Head of caudate nucleus (tissue), 42 donors: ENCODE measurements at places on chromosomes 7 and 10.

DNA sequence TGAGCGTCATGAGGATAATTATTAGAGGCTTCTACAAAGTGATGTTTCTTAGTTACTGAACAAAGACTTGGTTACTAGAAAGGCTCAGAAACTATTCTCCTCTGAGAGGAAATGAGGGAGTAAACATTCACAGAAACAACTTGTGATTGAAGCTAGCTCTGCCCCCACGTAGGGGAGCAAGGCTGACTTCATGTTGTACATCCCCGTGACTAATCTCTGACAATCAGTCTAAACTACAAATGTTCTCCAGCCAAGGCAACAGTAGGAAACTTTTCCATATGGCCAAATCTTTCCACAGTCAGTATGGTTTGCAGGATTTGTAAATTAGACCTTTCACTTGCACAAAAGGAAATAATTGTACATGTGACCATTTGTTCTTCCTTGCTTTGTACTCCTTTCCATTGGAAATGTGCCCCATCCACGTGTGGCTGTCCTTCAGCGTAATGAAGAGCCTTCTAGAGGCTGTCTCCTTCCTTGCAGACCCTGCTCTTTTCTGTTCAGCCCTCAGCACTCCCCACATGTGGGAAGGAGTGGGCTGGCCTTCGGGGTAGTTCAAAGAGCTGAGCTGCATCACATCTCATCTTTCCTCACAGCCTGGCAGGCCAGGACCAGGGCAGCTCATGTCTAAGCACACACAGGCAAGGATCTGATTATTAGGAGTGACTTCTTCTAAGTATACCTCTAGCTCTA is 93.5 kb downstream of the PCGF5 start:
- DNase-seq: no peak

GRCh38 chr7:22823142-22823497 is 471 bp upstream of the TOMM7 start:
- no peak for DNase-seq

GRCh38 chr7:98418636-98419315 is 17.9 kb upstream of the BAIAP2L1 start:
- DNase-seq: no peak

- peak; percentile 47 for DNase-seq
Measured at GRCh38 chr7:18495412-18496340, at the start of gene HDAC9. Gene HDAC9, plus strand, starts transcription at chr7:18495749. Its CDS starts 554 bp downstream, at chr7:18496303.

DNA sequence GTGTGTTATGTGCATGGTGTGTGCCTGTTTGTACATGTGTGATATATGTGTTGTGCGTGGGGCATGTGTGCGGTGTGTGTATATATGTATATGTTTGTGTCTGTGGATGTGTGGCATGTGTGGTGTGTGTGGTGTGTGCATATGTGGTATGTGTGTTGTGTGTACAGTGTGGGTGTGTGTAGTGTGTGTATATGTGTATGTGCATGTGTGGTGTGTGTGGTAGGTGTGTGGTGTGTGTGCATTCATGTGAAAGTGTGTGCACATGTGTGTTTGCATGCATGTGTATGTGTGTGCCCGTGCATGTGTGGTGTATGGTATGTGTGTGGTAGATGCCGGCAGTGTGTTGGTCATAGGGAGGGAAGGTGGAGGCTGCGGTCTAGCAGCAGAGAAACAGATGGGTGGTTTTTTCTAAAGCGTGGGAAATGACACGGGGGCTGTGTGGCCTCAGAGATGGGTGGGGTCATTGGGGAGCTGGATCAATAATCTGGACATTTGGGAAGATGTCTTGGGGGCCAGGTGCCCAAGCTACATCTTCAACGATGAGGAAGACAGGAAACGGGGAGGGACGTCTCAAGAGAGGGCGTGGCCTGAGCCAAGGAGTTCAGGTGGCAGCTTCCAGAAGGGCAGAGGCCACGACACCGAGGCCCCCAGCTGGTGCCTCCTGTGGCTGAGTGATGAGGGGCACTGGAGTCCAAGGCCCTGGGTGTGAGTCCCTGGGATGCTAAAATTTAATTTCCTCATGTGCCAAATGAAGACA is 481.3 kb downstream of the DNAJB6 start:
- no peak for DNase-seq

- peak; percentile 25 for DNase-seq
Measured at GRCh38 chr10:116271593-116272439, 1.2 kb downstream of the GFRA1 start.

DNA sequence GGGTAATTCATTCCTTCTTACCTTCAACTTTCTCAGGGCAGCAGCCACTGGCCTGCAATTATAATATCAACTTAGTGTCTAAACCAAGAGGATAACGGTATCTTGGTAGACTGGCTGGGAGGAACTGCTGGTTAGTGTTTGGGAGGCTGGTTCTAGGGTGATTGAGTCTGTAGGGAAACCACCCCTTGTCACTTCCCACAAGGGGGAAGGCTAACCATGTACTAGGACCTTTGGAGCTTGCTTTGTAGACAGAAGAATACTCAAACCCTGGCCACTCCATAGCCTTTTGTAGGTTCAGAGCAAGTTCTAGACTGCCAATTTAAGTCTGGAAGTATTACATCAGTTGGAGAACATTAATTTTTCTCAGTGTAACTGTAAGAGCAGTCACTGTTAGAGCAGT is 51.3 kb downstream of the NHLRC2 start:
- no peak for DNase-seq

DNA sequence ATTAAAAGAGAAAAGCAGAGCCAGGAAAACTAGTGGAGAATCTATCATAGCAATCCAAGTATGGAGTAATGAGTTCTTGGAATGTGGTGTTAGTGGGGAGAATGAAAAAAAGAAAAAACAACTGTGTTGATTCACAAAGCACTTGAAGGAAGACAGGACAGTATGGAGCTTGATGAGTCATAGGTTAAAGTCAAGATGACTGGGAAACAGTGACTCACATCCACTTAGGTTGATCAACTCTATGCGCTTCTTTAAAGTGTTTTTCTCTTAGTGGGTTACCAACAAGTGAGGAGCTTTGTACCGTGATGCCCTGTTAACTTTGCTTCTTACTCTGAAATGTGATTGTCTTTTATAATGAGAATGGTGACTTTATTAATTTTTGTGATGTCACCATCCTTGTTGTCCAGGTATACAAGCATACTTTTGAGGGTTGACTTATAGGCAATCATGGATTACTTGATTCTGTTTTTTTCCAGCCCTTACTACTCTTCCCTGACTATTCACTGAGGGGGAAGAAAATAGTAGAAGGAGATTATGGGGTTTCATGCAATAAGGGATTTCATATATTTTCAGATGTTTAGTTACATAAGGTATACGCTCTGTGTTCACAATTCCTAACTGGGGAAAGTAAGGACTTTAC is 32.1 kb upstream of the MDFIC start:
- no peak for DNase-seq

- DNase-seq: no peak
Measured at GRCh38 chr10:32985775-32986350, 27.8 kb upstream of the ITGB1 start.

GRCh38 chr10:21172930-21173801 is 276.1 kb upstream of the NEBL start:
- DNase-seq: peak; percentile 55

GRCh38 chr7:151060416-151061212 is 1.2 kb downstream of the SLC4A2 start:
- peak; percentile 55 for DNase-seq

DNA sequence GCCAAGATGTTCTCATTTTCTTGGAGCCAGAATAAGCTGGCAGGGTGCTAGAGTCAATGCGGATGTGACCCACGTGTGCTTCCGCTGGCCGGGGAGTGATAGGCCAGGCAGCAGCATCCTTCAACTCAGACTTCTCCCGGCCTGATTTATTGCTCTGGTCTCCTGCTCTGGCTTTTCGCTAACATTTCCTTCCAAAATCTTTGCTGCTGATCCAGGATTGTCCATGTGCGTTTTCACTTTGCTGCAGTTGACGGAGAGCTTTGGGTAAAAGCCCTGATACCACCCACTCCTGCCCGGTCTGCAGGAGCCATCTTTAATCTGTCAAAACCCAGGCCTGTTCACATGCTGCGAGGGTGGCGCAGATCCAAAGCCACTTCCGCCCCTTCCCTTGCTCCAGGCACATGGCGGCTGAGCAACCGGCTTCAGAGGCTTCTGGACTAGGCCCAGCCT is 106.8 kb downstream of the CYP26A1 start:
- DNase-seq: no peak

DNA sequence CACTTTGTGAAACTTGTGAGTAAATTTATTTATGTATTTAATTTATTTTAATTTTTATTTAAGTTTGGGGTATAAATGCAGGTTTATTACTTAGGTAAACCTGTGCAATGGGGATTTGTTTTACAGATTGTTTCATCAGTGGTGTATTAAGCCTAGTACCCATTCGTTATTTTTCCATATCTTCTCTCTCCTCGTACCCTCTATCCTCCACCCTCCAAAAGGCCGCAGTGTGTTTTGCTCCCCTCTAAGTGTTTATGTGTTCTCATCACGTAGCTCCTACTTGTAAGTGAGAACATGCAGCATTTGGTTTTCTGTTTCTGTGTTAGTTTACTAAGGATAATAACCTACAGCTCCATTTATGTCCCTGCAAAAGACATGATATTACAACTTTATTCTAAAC is 145.4 kb upstream of the SMIM30 start:
- no peak for DNase-seq

DNA sequence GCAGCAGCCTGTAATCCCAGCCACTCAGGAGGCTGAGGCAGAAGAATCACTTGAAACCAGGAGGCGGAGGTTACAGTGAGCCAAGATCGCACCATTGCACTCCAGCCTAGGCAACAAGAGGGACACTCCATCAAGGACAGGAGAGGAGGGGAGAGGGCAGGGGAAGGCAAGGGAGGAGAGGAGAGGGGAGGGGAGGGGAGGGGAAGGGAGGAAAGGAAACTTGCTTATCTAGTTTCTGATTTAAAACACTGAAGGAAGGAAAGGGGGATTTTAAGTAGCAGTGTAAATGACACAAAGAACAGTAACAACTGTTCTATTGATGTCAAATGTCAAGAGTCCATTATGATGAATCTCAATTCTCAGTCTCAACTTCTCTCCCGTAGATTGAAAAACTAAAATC is 43.7 kb downstream of the SRPK2 start:
- DNase-seq: no peak

- no peak for DNase-seq
Measured at GRCh38 chr7:146494952-146495596, 378.5 kb downstream of the CNTNAP2 start.
